ENCODE measurements at places on chromosomes 6 and 20.

- no peak for DNase-seq
Measured at GRCh38 chr6:165990216-165990615, 177.4 kb downstream of the TBXT start.

- DNase-seq = no peak
Measured at GRCh38 chr6:135871878-135872277, 20.4 kb downstream of the PDE7B start.

DNA sequence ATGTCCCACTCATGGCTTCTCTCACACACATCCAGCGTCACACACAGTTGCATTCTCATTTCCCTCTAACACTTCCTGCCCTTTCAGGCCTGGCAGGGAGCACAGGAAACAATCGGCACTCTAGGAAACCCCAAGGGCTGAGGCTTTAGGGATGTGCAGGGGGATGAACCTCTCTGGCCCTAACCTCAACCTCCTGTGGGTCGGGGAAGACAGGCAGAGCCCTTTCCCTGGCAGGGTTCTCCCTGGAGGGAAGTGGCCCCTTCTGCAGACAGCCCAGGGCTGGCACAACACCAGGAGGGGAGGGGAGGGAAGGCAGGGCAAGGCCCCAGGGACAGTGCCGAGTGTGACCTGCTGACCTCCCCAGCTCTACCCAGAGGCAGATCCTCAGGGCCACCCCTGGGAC, 2.7 kb downstream of the TEAD3 start:
- no peak for DNase-seq

DNA sequence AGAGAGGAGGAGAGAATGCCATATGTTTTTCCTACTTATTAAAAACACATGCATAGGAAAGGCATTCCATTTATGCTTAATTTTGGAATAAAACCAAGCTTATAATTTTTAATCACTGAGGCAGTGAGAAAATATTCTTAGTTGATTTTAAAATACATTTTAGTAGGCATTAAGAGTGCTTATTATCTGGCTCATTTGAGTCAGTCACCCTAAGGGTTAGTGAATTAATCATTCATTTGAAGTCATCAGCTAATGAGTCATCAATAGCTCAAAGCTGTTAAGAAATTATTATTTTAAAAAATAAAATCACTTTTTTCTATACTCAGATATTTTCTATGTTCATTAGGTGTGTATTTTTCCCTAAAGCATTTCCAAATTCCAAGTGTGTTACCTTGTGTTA, 81.6 kb downstream of the TMEM200A start:
- no peak for DNase-seq

- no peak for DNase-seq
Measured at GRCh38 chr20:47700327-47700726, 85.0 kb downstream of the SULF2 start.

GRCh38 chr20:51960047-51960675, 157.8 kb upstream of the SALL4 start:
- DNase-seq = no peak

DNA sequence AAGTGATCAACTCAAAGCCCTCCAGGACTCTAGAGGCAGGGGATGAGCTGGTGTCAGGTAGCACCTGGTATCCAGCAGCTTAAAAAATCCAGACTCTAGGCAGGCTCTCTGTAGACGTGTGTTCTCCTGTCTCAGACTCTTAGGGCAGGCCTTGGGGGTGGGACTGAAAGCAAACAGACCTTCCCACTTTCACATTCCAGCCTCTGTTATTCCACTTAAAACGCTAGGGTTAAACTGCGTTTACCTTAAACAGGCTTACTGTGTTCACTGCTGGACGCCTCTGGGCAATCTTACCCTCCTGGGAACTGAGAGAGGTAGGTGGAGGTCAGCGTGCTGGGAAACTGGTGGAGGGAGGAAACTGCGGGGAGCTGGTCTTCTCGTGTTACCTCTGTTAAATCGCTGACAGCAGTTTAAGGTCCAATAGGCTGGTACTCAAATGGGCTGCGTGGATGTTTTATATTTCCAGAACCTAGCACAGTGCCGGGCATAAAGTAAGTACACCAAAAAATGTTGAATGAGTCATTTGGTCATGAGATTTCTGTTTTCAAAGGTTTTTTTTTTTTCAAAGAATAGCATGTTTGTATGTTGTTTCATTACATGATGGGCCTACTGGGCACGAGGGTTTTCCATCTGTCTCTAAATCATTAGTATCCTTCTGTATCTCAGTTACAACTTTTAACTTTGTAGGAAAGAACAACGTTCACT, at the start of gene GCNT2:
TSS of gene GCNT2 (plus strand) at position 248 of the 705 bp plus-strand sequence. CDS start 7,561 bp downstream, outside the sequence.
- DNase-seq = peak; percentile 89

GRCh38 chr6:153032255-153032882, 29.9 kb upstream of the MTRF1L start:
- DNase-seq = no peak

- no peak for DNase-seq
Measured at GRCh38 chr6:47420394-47421371, 56.9 kb upstream of the CD2AP start.

DNA sequence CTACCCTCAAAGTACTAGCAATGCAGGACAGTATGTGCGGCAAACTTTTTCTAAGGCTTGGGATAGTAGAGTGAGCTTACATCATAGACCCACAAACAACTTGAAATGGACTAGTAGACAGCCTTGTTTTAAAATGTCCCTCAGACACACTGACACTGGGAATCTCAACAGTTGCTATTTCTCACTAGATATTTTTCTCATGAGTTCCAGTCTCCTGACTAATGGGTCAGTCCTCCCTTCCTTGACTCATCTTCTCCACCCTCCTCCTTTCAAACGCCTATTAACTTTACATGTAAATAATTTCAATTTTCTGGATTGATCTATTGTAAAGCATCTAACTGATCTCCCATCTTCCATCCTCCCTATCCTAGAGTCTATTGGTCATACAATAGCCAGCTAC, 308.3 kb upstream of the PREP start:
- DNase-seq = no peak

GRCh38 chr6:140825731-140826130, 1307.0 kb upstream of the GJE1 start:
- no peak for DNase-seq

- no peak for DNase-seq
Measured at GRCh38 chr20:37518606-37519507, 2.2 kb upstream of the NNAT start.

DNA sequence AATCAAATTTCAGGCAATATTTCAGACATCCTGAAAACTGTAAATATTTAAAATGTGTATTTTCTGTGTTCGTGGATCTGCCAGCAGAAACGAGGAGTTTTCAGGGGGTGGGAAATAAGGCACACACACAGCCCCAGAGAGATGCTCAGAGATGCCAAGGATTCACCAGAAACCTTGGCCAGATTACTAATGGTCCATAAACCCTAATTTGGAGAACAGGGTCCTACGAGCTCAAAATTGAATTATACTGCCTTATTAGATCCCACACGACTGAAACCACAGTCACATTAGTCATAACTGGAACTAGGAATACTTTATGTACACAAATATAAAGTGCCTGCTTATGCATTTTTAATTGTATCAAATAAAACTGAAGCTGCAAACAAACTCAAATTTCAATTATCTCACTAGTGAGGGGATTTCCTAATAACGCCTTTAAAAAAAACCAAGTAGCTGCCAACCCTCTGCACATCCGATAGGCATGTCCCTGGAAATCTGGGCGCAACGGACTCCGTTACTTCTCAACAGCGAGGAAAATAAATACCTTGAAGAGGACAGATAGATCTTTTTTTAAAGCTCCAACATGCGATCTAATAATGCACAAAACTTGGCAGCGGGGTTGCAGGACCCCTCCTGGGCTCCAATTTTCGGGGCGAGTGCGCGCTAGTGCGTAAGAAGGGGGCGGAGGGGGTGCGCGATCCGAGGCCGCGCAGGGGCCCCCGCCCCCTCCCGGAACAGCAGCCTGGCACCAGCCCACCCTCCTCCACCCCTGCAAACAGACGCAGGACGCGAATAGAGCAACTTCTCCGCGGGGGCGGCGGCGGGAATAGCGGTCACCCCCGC, 897 bp downstream of the CHD6 start:
- no peak for DNase-seq

GRCh38 chr6:53922539-53922981, 127.8 kb downstream of the LRRC1 start:
- no peak for DNase-seq

DNA sequence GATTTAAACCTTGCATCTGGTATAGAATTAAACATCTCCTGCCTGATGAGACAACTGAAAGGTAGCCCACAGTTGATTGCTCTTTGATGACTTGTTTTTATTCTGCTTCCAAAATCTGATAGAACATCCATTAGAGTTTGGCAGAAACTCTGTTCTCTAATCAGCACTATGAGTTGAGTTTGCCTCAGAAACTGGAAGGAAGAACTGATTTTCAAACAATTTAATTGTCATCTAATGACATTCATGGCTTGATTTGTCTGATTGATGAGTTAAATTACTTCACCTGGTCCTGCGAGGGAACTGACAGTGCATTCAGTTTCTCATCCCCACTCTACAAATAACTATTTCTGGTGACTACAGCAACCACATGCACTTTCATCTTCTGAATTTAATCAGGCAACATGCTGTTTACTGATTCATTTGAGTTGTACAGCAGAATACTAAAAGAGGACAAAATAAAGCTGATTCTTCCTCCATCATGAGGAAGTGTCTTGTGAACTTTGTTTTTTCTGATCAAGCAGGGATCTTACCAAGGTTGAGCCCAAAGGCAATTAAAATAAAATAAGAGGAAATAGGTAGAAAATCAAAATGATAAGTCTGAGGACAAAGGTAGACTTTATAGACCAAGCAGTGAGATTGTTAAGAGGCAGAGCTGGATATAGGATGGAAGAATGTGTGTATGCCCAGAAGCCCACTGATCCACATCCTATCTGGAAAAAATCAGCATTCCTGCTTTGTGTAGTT, 15.7 kb upstream of the MRAP2 start:
- no peak for DNase-seq

DNA sequence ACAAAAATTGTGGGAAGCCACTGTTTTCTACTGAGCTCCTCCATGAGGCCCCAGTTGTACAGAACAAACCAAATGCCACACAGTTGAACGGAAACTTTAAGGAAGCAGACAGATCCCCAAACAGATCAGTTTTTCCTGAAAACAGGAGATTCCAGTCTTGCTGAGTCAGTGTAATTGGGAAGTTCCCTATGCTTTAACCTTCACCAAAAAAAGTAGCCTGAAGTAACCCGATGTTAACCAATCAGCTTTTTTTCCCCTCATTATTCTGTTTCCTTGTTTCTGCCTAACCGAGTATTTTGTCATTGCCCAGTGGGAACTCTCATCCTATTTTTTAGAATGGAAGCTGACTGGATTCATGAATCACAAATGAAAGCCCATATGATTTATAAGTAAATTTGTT, 36.7 kb downstream of the MARCKS start:
- no peak for DNase-seq

- no peak for DNase-seq
Measured at GRCh38 chr6:40620574-40621240, 33.5 kb upstream of the LRFN2 start.

- DNase-seq = peak; percentile 79
Measured at GRCh38 chr20:21027569-21027968, 78.6 kb downstream of the LINC00237 start.

DNA sequence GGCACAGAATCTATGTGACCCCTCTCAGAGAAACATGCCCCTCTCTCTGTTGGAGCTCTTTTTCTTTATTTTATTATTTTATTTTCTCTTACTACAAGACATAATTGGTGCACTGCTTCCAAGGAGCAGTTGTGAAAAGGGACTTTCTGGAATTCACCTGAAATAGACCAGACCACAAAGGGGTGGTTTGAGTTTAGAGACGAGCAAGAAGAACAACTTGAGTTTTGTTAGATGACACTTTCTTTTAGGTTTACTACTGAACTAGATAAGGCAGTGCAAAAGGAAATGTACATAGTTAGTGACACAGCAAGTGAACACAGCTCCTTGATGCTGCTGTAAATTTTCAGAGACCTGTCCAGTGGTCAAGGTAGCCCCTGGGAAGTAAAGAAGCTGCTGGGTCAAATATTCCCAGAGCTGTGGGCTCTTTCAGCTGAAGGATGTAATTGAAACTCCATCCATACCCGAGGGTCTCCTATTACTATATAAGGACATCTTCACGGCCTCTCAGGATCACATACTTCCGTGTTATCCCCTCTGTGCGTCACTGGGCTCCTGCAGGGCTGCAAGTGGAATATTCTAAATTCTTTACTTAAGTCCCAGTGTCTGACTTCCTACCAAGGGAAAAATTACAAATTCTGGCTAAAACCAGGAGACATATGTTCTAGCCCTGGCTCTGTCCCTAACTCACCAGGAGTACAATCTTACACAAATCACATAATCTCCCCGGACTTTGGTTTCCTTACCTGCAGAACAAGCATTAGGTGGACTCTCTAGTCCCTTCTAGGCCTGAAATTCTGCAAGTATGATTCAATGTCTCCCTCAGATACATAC, 69.1 kb upstream of the ADTRP start:
- DNase-seq = no peak

- DNase-seq = peak; percentile 78
Measured at GRCh38 chr6:135180542-135181332, at the start of gene MYB. MYB (plus strand) TSS chr6:135181308; CDS start chr6:135181514, 206 bp downstream.

GRCh38 chr6:31186052-31186734, 15.7 kb upstream of the POU5F1 start:
- no peak for DNase-seq

DNA sequence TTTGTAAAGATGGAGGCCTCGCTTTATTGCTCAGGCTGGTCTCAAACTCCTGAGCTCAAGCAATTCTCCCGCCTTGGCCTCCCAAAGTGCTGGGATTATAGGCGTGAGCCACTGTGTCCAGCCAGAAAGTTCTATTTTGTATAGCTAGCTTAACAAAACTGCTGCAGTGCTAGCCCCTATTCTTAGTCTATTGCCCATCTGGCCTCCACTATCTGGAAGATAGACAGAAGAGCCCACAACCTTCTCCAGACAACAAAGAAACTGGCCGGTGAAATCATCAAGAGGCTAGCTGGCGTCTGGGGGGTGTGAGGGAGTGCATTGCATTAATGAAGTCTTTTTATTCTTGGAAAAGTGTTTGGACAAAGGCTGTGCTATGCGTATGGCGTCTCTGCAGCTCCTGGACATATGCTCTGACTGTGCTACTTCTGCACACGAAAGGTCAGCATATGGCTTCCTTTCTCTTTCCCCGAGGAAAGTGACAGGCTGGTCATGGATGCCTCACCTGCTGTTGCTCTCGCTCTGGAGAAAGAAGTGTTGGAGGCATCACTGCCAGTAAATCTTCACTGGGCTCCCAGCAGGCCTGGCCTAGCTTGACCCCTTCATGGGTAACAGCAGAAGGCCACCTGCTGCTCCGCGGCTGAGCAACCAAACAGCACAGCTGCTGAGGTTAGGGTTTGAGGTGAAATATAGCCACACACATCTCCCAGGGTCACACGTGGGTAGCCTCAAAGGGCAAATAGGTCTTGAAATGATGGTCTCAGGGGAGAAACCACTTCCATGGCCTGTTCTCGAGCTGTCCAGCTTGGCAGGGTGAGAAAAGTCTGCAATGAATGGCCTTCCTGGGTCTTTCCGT, 95.1 kb upstream of the IYD start:
- DNase-seq = no peak

DNA sequence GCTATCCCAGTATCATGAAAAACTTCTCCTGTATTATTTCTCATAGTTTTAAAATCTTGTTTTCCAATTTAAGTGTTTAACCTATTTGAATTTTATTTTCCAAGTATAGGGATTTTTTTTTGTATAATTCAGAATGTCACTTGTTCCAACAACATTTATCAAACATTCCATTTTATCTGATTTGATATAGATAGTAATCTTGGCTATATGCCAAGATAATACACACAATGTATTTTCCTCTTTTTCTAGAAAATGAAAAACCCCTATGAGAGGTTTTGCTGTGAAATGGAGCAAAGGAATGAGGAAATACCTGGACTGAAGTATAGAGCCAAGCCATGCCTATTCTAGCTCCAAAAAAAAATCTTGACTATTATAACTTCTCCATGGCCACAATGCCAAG, 628.9 kb downstream of the HTR1B start:
- DNase-seq = no peak
